ENCODE measurements at places on chromosomes 16 and 17.

DNA sequence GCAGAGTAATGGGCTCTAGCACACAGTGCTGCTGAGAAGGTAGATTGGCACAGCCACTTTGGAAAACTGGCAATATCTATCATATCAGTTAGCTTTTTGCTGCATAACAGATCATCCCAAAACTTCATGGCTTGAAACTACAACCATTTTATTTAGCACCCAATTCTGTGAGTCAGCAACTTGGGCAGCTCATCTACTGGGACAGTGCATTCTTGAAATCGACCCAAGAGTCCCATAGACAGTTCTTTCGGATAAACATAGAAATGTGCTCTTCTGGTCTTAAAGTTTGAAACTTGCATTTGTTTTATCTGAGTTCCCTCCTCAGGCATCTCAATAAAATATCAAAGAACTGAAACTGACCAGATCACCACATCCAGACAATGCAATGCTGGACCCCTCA is 76.7 kb downstream of the CEP112 start:
- peaks cover 8% of the 10 kb centered on the region for H3K27me3 ChIP-seq
- H3K27ac ChIP-seq, result no peak overlapping the region
- no peaks in the 10 kb centered on the region for H3K36me3 ChIP-seq

GRCh38 chr17:44965481-44966234 is 2.4 kb downstream of the C1QL1 start:
- peaks cover 74% of the 10 kb centered on the region for H3K27me3 ChIP-seq
- no peak overlapping the region for H3K27ac ChIP-seq
- no peak for DNase-seq
- no peaks in the 10 kb centered on the region for H3K36me3 ChIP-seq
- peaks cover 13% of the 10 kb centered on the region for H3K4me1 ChIP-seq

DNA sequence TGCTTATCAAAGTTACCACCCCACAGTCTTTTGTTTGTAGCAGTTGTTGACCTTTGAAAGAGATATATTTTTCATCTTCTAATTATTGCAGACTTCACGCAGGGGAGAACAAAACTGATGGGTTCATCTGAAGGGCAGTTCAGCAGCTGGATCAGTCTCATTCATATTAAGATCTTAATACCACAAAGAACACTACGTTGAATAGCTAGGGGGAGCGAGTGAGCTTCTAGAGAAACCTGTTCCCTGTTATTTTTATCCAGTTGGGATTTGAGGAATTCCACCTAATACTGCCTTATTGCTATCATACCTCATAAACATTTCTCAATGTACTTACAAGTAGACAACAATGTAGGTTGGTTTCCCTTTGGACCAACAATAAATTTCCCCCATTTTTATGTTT is 306.1 kb upstream of the KIF2B start:
- H3K27me3 ChIP-seq, result no peaks in the 10 kb centered on the region
- DNase-seq, result no peak
- no peaks in the 10 kb centered on the region for H3K36me3 ChIP-seq
- no peak overlapping the region for H3K4me3 ChIP-seq

GRCh38 chr17:73645050-73645871 is 1.0 kb upstream of the SDK2 start:
- H3K4me3 ChIP-seq, result peak overlapping the region; percentile 65
- H3K27ac ChIP-seq, result no peak overlapping the region
- peak; percentile 80 for DNase-seq
- peaks cover 26% of the 10 kb centered on the region for H3K4me1 ChIP-seq

GRCh38 chr16:74773446-74774222 is 986 bp downstream of the FA2H start:
- no peak overlapping the region for H3K27ac ChIP-seq
- no peaks in the 10 kb centered on the region for H3K36me3 ChIP-seq
- peak overlapping the region; percentile 78 for H3K4me3 ChIP-seq
- H3K4me1 ChIP-seq, result peaks cover 9% of the 10 kb centered on the region
- no peak for DNase-seq
- H3K27me3 ChIP-seq, result peaks cover 41% of the 10 kb centered on the region

GRCh38 chr17:44828919-44829522 is 1.1 kb downstream of the GJC1 start:
- peak overlapping the region; percentile 5 for H3K27ac ChIP-seq
- peaks cover 72% of the 10 kb centered on the region for H3K27me3 ChIP-seq
- peaks cover 6% of the 10 kb centered on the region for H3K4me1 ChIP-seq
- no peak for DNase-seq
- no peaks in the 10 kb centered on the region for H3K36me3 ChIP-seq
- H3K4me3 ChIP-seq, result peak overlapping the region; percentile 78

DNA sequence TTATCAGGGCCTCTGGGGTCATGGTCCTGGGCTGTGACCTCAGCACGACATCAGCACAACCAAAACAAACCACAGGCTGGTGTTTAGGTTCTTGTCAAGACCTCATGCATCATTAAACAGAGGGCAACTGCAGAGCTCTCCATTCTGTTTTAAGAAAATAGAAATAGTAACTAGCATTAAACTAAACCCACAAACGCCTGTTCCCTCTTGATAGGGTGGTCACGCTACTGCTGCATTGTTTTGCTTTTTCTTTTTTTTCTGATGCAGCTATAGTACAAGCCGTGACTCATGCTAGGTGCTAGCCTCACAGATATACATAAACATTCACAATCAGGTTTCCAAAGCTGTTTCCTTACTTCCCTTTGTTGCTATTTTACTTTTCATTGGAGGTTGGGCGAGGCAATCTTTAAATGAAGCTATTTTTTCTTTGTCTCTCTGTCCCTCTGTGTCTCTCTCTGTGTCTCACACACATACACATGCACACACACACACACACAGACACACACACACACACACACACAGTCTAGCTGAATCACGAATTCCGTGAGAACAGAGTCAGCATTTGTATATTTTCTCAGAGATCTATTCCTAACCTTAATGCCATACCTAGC is 310.3 kb downstream of the CDH13 start:
- no peaks in the 10 kb centered on the region for H3K4me1 ChIP-seq
- DNase-seq, result no peak
- no peaks in the 10 kb centered on the region for H3K36me3 ChIP-seq
- no peak overlapping the region for H3K27ac ChIP-seq
- H3K4me3 ChIP-seq, result no peak overlapping the region

GRCh38 chr17:29074488-29074887 is 31.5 kb downstream of the PIPOX start:
- no peaks in the 10 kb centered on the region for H3K27me3 ChIP-seq
- peaks cover 2% of the 10 kb centered on the region for H3K36me3 ChIP-seq
- no peak overlapping the region for H3K27ac ChIP-seq

- peaks cover 3% of the 10 kb centered on the region for H3K36me3 ChIP-seq
- H3K4me1 ChIP-seq, result peaks cover 11% of the 10 kb centered on the region
- H3K4me3 ChIP-seq, result peak overlapping the region; percentile 25
- peaks cover 46% of the 10 kb centered on the region for H3K27me3 ChIP-seq
- no peak for DNase-seq
Observed at GRCh38 chr16:71540-72401, 660 bp downstream of the RHBDF1 start.

- H3K27me3 ChIP-seq, result no peaks in the 10 kb centered on the region
- peak overlapping the region; percentile 59 for H3K27ac ChIP-seq
- peaks cover 32% of the 10 kb centered on the region for H3K4me1 ChIP-seq
Observed at GRCh38 chr17:80694085-80694991, 149.7 kb downstream of the RPTOR start.

- DNase-seq, result no peak
- no peaks in the 10 kb centered on the region for H3K36me3 ChIP-seq
- no peak overlapping the region for H3K27ac ChIP-seq
- no peaks in the 10 kb centered on the region for H3K27me3 ChIP-seq
- H3K4me3 ChIP-seq, result no peak overlapping the region
Observed at GRCh38 chr17:44113868-44114840, 9.3 kb downstream of the HDAC5 start.

- H3K36me3 ChIP-seq, result no peaks in the 10 kb centered on the region
- H3K4me3 ChIP-seq, result no peak overlapping the region
- no peaks in the 10 kb centered on the region for H3K4me1 ChIP-seq
- H3K27ac ChIP-seq, result no peak overlapping the region
- no peak for DNase-seq
Observed at GRCh38 chr16:1154291-1154886, 1.5 kb downstream of the CACNA1H start.

DNA sequence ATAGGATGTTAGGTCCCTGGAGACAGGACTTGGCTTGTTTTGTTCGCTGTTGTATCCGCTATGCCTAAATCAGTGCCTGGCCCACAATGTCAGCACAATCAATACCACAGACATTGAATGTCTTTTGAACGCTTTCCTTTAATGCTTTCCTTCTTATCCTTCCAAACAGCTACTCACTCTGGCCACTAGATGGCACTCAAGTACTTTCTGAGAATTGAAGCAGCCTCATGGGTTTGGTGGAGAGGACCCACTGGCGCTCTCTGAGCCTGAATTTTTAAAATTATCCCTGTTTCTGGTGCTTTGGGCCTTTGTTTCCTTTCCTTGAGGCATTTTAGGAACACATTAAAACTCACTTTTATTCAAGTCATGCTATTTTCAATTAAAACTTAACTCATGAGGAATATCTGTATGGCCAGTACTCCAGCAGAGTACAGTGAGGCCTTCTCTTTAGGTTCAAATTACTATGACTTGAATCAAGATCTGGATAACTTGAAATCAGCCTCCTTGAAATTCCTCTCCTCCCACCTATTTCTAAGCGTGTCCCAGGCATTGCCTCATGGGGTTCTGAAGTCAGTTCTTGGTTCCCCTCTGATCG is 3.2 kb upstream of the NLRP1 start:
- no peak for DNase-seq
- H3K27ac ChIP-seq, result peak overlapping the region; percentile 49
- no peak overlapping the region for H3K4me3 ChIP-seq
- H3K4me1 ChIP-seq, result peaks cover 21% of the 10 kb centered on the region
- H3K27me3 ChIP-seq, result peaks cover 7% of the 10 kb centered on the region
- peaks cover 6% of the 10 kb centered on the region for H3K36me3 ChIP-seq

- H3K27ac ChIP-seq, result no peak overlapping the region
- no peaks in the 10 kb centered on the region for H3K36me3 ChIP-seq
- DNase-seq, result no peak
- H3K27me3 ChIP-seq, result no peaks in the 10 kb centered on the region
- H3K4me1 ChIP-seq, result peaks cover 6% of the 10 kb centered on the region
- H3K4me3 ChIP-seq, result no peak overlapping the region
Observed at GRCh38 chr16:72469932-72470331, 298.0 kb upstream of the PMFBP1 start.

GRCh38 chr17:58539698-58540097 is 25.3 kb upstream of the MTMR4 start:
- H3K36me3 ChIP-seq, result no peaks in the 10 kb centered on the region
- no peak overlapping the region for H3K27ac ChIP-seq
- H3K27me3 ChIP-seq, result peaks cover 24% of the 10 kb centered on the region

DNA sequence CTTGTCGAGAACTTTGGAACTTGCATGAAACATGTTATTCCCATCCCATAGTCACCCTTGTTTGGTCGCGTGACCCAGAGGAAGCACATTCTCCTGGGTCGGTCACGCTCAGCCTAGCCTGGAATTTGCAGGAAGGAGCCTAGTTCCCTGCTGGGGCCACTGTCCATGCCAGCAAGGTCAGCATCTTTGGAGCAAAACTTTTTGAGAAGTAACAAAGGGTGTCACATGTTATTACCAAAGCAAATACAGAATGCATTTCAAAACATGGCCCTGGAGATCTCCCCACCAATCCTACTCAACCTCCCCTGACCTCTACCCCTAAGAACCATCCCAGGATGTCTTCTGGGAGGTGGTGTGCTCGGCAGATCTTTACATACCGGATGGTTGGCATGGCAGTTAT is 26.2 kb upstream of the IRF8 start:
- H3K27ac ChIP-seq, result no peak overlapping the region
- DNase-seq, result no peak
- no peak overlapping the region for H3K4me3 ChIP-seq
- H3K36me3 ChIP-seq, result peaks cover 5% of the 10 kb centered on the region

DNA sequence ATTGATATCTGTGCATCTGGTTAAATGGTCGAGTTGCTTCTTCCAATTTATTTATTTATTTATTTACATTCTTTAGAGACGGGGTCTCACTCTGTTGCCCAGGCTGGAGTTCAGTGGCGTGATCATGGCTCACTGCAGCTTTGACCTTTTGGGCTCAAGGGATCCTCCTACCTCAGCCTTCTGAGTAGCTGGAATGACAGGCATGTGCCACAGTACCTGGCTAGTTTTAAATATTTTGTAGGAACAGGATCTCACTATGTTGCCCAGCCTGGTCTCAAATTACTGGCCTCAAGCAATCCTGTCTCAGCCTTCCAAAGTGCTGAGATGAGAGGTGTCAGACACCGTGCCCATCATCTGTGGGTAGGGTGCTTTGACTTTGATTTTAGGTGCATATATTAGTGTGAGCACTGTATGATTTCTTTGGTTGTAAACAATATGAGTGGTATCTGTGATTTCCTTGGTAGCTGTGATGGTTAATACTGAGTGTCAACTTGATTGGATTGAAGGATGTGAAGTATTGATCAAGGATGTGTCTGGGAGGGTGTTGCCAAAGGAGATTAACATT is 90.2 kb downstream of the BCAS3 start:
- peaks cover 13% of the 10 kb centered on the region for H3K36me3 ChIP-seq
- H3K27me3 ChIP-seq, result no peaks in the 10 kb centered on the region
- no peak overlapping the region for H3K4me3 ChIP-seq

DNA sequence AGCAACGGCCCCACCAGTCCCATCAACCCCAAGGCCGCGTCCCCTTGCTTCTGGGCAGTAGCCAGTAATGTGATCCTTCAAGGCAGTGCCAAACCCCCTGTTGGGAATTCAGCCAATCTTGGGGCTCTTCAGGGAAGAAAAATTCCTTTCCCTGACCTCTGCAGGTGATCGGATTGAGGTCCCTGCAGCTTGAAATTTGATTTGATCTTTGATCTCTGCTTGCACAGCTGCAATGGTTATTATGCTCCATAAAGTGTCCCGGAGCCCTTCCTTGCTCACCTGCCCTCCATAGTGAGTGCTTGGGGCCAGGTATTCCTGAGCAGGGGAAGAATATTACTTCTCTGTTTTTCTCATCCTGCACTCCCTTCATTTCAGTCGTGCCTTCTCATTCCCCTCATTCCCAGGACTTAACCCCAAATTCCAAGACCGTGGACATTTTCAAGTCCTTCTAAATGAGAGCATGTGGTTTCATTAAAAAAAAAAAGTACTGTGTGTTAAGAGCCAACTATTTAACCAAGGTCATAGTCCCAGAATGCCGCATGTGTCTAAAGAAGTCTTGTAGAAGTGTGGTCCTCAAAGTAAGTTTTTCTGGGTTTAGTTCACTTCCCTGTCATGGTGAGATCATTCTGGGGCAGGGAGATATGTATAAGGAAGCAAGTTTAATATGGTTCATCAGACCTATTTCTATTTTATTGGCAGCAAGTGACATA is 56.3 kb downstream of the SOX9 start:
- no peaks in the 10 kb centered on the region for H3K27me3 ChIP-seq
- H3K4me1 ChIP-seq, result no peaks in the 10 kb centered on the region

DNA sequence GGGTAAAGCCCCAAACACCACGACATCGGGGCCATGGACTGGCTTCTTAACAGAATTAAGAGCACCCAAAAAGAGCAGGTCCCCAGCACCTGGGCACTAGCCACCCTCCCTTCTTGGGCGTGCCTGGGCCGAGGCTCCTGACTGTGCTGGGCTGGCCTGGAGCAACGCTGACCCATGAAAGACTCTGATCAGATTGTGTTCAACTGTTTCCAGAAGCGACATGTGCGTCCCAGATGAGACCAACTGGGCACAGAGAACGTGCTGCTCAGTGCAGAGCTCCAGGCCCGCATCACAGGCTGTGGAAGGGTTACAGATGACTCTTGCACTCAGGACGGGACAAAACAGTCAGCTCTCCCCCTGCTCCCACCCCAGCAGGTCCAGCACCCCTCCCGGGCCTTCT is 100.7 kb downstream of the KCNJ12 start:
- no peaks in the 10 kb centered on the region for H3K4me1 ChIP-seq
- H3K4me3 ChIP-seq, result no peak overlapping the region
- DNase-seq, result no peak
- H3K36me3 ChIP-seq, result no peaks in the 10 kb centered on the region
